ENCODE measurements at places on chromosomes 4 and X. TPM values are rescaled to one million over a fixed set of nuclear protein-coding genes. Genes with fewer than 3 reads are reported as not detected.
A peak's percentile ranks its signal among the peaks of the same experiment; 100 is the strongest.

GRCh38 chr4:157220371-157220881 is at the start of gene GRIA2:
Gene GRIA2, plus strand, starts transcription at chr4:157220728. Its CDS starts 315 bp downstream, at chr4:157221043.
- DNase-seq: peak; percentile 72
- no peaks in the 10 kb centered on the region for H3K36me3 ChIP-seq
- peaks cover 43% of the 10 kb centered on the region for H3K27me3 ChIP-seq
- peaks cover 3% of the 10 kb centered on the region for H3K4me1 ChIP-seq

DNA sequence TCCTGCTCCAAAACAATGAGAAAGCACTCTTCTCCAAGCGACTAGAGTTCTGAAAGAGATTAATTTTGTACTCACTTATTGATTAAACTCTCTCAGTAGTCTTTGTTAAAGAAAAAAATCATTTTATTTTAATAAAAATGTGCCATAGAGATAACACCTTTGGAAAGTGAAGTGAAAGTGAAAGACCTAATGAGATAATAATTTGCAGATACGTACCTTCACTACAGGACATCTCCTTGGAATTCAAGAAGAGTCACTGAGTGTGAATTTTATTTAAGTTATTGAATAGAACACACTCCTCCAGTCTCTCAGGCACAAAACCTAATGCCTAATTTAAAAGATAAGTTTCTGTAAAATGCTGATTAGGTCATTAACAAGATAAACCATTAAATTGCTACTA is 1070.6 kb upstream of the GRID2 start:
- H3K4me1 ChIP-seq: no peaks in the 10 kb centered on the region
- no peaks in the 10 kb centered on the region for H3K27me3 ChIP-seq
- H3K27ac ChIP-seq: no peak overlapping the region

- H3K4me1 ChIP-seq: no peaks in the 10 kb centered on the region
- no peak for DNase-seq
- no peaks in the 10 kb centered on the region for H3K27me3 ChIP-seq
- no peaks in the 10 kb centered on the region for H3K36me3 ChIP-seq
Observed at GRCh38 chr4:69640289-69640688, 847 bp upstream of the UGT2A2 start.

Gene SLC25A5
- total RNA-seq: 323 TPM

DNA sequence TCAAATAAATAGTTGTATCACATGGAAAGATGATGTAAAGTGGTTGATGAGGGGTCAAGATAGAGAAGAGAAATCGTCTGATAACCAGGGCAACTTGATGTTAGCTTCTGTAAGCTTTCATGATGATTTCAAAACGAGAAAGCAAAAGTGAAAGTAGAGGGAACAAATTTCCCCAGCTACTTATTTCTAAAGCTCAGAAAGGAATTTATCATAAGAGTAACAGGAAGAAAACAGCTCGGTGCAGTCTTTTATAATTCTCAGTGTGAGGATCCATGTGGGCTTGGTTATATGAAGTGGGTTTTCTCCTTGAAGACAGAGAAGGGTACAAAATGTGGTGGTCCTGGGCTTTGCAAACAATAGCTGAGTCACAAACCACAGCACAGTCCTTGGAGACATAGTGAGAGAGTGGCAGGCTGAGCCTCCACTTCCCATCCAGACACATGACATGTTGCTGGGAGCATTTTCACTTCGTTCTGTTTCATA is 32.1 kb upstream of the GLRA2 start:
- no peaks in the 10 kb centered on the region for H3K4me1 ChIP-seq
- H3K36me3 ChIP-seq: no peaks in the 10 kb centered on the region
- DNase-seq: no peak
- no peaks in the 10 kb centered on the region for H3K27me3 ChIP-seq
- H3K27ac ChIP-seq: peak overlapping the region; percentile 63

DNA sequence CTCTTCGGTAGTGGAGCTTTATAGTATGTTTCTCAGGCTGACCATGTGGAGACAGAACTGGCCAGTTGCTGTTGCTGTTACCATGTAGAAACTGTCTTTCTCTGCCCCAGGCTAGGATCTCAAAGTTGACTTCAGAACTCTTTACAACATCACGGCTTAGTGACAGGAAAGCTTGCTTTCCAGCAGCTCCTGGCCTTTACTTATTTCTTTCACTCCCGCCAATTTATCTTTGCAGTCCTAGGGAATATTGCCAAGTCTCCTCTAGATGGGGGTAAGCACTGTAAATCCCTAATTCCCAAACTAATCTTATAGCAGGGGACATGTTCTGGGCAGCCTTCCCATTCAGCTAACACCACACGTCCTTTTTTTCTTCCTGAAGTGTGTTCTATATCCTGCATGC is 631.6 kb downstream of the SPRY1 start:
- H3K36me3 ChIP-seq: no peaks in the 10 kb centered on the region
- DNase-seq: no peak
- no peak overlapping the region for H3K4me3 ChIP-seq
- no peaks in the 10 kb centered on the region for H3K27me3 ChIP-seq
- H3K27ac ChIP-seq: no peak overlapping the region

Gene FGFBP1
- total RNA-seq: 3.3 TPM

- DNase-seq: no peak
- peaks cover 7% of the 10 kb centered on the region for H3K4me1 ChIP-seq
- no peak overlapping the region for H3K4me3 ChIP-seq
Observed at GRCh38 chr4:139853309-139853708, 187.7 kb downstream of the MGST2 start.

DNA sequence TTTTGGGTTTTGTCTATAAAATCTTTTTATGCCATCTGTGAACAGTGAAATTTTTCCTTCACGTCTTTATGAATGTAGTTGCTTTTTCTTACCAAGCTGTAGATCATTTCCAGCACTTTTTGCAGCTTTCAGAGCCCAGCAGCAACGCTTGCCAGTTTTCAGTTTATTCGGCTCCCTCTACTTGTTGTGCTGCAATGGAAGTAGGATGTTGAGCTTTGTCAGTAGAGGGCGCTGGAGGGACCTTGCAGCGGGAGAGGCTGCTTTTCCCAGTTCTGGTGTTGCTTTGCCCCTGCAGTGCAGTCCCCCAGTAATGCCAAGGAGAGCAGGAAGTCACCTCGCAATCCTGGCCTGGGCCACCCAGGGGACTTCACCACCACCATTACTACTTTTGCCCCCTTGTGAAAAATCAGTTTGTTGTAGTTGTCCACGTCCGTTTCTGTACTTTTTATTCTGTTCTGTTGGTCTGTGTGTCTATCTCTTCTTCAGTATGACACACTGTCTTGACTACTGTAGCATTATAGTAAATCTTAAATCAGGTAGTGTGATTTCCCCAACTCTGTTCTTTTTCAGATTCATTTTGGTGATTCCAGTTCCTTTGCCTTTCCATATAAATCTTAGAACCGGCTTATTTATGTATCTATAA is 21.8 kb downstream of the CMC4 start:
- no peak overlapping the region for H3K4me3 ChIP-seq
- peaks cover 8% of the 10 kb centered on the region for H3K36me3 ChIP-seq
- H3K27me3 ChIP-seq: no peaks in the 10 kb centered on the region
- no peak for DNase-seq
- H3K27ac ChIP-seq: no peak overlapping the region
- H3K4me1 ChIP-seq: no peaks in the 10 kb centered on the region

GRCh38 chr4:138450546-138451275 is 208.6 kb upstream of the SLC7A11 start:
- H3K36me3 ChIP-seq: no peaks in the 10 kb centered on the region
- no peak for DNase-seq
- H3K4me3 ChIP-seq: no peak overlapping the region
- H3K4me1 ChIP-seq: no peaks in the 10 kb centered on the region
- H3K27me3 ChIP-seq: no peaks in the 10 kb centered on the region

Gene PNMA6F
- total RNA-seq: not detected

- no peak for DNase-seq
- no peaks in the 10 kb centered on the region for H3K4me1 ChIP-seq
- H3K27me3 ChIP-seq: no peaks in the 10 kb centered on the region
- H3K27ac ChIP-seq: no peak overlapping the region
- no peaks in the 10 kb centered on the region for H3K36me3 ChIP-seq
Observed at GRCh38 chrX:69535661-69536060, 31.5 kb downstream of the NALF2 start.

Gene UGT2B17
- total RNA-seq: not detected
